ENCODE measurements at places on chromosomes 5 and 9.

DNA sequence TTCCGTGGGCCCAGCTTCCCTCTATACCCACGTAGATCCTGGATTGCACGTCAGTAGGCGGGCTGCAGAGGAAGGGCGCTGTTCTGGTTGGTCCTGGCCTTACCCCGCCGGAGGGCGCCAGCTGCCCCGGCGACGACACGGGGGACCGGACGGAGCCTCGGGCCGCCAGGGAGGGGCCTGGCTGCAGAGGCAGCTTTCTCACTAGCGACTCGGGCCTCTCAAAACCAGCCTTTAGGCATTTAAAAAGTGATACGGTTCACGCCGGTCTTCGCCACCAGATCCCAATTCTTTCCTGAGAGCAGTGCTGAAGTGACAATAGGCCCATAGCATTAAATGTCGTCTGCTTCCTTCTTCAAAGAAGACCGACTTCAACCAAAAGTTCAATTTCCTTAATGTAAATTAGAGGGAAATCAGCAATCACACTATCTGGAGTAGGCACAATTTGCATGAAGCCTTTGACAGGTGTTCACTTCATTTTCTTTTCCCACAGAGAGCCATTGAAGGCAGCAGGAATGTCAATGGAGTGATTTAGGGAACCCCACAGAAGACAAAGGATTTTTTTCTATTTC is 17.6 kb upstream of the UBE2D2 start:
- H3K27me3 ChIP-seq = no peaks in the 10 kb centered on the region
- no peaks in the 10 kb centered on the region for H3K36me3 ChIP-seq
- peak; percentile 87 for DNase-seq
- H3K27ac ChIP-seq = peak overlapping the region; percentile 56

DNA sequence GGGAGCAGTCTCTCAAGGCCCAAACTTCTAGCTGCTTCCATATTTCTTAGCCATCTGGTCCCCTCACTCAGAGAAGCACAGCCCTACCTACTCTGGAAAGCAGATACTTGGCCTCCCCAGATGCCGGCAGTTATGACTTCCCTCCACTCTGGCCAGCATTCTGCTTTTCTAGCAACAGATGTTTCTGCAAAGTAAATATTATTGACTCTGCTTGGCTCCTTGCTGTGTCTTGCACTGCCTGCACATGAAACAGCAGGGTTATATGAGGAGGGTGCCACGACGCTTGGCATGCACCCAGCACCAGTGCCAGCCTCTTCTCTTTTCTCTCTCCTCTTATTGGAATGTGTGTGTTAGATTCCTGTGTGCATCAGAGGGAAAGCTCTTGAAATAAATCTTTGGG is 99.7 kb downstream of the ARHGAP26 start:
- H3K36me3 ChIP-seq = no peaks in the 10 kb centered on the region
- no peak overlapping the region for H3K4me3 ChIP-seq
- peaks cover 37% of the 10 kb centered on the region for H3K4me1 ChIP-seq
- no peak for DNase-seq

- no peaks in the 10 kb centered on the region for H3K4me1 ChIP-seq
- H3K27me3 ChIP-seq = no peaks in the 10 kb centered on the region
- H3K4me3 ChIP-seq = no peak overlapping the region
- no peak overlapping the region for H3K27ac ChIP-seq
- DNase-seq = no peak
Observed at GRCh38 chr5:82004511-82004910, 32.7 kb downstream of the ATG10 start.

DNA sequence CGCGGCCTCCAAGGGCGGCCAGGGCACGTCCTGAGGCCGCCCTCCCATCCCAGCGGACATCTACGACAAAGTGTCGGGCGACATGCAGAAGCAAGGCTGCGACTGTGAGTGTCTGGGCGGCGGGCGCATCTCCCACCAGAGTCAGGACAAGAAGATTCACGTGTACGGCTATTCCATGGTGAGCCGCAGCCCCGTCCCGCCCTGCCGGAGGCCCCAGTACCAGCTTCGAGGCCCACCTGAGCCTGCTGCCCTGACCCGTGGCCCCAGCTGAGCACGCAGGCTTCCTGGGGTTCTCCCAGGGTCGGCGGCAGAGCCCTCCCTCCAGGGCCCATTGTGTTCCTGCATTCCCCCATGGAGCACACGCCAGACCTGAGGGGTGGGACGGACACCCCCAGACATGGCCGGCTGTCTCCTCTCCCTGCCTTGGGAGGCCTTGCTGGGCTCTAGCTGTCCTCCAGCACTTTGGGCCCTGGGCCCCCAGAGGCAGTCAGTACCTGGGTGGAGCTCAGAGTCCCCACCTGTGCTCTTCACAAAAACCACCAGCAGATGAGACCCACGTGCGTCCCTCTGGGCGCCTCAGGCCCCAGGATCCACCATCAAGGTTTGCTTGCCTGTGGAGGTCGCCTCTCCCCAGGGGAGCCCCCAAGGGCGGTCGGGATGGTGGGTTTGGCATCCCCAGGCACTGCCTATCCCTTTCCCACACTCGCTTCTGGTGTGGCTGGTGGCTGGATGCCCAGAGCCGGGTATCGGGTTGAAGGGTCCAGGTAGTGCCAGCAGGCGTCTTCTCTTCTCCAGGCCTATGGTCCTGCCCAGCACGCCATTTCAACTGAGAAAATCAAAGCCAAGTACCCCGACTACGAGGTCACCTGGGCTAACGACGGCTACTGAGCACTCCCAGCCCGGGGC is 1.0 kb downstream of the PHPT1 start:
- H3K4me3 ChIP-seq = peak overlapping the region; percentile 67
- H3K4me1 ChIP-seq = peaks cover 38% of the 10 kb centered on the region
- peaks cover 14% of the 10 kb centered on the region for H3K36me3 ChIP-seq
- peak overlapping the region; percentile 85 for H3K27ac ChIP-seq
- H3K27me3 ChIP-seq = peaks cover 20% of the 10 kb centered on the region

- H3K4me1 ChIP-seq = no peaks in the 10 kb centered on the region
- H3K27me3 ChIP-seq = no peaks in the 10 kb centered on the region
- H3K27ac ChIP-seq = no peak overlapping the region
- DNase-seq = no peak
- H3K4me3 ChIP-seq = no peak overlapping the region
Observed at GRCh38 chr5:145752947-145753346, 82.2 kb downstream of the PRELID2 start.

GRCh38 chr5:77847129-77847460 is 71.0 kb upstream of the TBCA start:
- no peaks in the 10 kb centered on the region for H3K36me3 ChIP-seq
- no peaks in the 10 kb centered on the region for H3K27me3 ChIP-seq
- H3K4me3 ChIP-seq = no peak overlapping the region
- no peak overlapping the region for H3K27ac ChIP-seq
- H3K4me1 ChIP-seq = peaks cover 6% of the 10 kb centered on the region
- DNase-seq = no peak

GRCh38 chr9:134321531-134321930 is 4.7 kb upstream of the RXRA start:
- H3K36me3 ChIP-seq = no peaks in the 10 kb centered on the region
- H3K4me1 ChIP-seq = no peaks in the 10 kb centered on the region
- H3K4me3 ChIP-seq = no peak overlapping the region
- H3K27me3 ChIP-seq = no peaks in the 10 kb centered on the region
- no peak for DNase-seq

DNA sequence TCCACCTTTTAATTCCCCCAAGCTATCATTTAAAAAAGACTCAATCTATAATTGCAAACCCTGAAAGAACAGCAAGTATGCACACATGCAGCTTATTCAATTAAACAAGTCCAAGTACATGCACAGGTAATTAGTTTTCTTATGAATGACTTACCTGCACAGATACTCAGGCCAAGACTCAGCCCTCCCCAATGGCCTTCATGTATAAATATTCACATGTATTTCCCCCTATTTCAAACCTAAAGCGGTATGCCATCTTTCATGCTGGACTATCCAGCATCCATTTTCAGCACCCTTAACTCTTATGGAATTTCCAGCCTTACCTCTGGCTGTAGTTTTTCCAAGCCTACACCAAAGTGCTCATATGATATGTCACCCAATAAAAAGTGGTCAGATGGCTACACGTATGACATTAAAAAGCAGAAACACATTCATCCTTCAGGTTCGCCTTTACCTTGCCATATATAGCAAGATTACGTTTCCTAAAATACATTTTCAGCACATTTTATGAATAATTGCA is 205.5 kb downstream of the MEF2C start:
- no peak overlapping the region for H3K27ac ChIP-seq
- no peaks in the 10 kb centered on the region for H3K36me3 ChIP-seq
- peaks cover 99% of the 10 kb centered on the region for H3K27me3 ChIP-seq
- H3K4me3 ChIP-seq = no peak overlapping the region
- no peaks in the 10 kb centered on the region for H3K4me1 ChIP-seq
- no peak for DNase-seq

DNA sequence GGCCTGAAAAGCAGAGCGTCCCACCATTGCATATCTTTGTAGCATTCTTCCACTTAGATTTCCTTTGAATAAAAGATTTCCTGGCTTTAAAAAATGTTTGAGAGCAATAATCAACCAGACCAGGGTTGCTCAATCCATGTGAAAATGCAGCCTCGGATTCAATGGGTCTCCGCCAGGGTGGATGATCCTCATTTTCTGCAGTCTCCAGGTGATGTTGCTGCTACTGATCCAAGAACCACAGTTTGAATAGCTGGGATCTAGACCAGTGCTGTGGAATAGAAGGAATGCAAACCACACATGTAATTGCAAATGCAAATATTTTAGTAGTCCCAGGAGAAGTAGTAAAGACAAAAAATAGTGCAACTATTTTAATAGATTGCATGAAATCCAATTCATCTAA is 317.6 kb downstream of the IRX1 start:
- no peak for DNase-seq
- no peaks in the 10 kb centered on the region for H3K27me3 ChIP-seq
- no peaks in the 10 kb centered on the region for H3K4me1 ChIP-seq
- H3K36me3 ChIP-seq = no peaks in the 10 kb centered on the region
- H3K4me3 ChIP-seq = no peak overlapping the region

DNA sequence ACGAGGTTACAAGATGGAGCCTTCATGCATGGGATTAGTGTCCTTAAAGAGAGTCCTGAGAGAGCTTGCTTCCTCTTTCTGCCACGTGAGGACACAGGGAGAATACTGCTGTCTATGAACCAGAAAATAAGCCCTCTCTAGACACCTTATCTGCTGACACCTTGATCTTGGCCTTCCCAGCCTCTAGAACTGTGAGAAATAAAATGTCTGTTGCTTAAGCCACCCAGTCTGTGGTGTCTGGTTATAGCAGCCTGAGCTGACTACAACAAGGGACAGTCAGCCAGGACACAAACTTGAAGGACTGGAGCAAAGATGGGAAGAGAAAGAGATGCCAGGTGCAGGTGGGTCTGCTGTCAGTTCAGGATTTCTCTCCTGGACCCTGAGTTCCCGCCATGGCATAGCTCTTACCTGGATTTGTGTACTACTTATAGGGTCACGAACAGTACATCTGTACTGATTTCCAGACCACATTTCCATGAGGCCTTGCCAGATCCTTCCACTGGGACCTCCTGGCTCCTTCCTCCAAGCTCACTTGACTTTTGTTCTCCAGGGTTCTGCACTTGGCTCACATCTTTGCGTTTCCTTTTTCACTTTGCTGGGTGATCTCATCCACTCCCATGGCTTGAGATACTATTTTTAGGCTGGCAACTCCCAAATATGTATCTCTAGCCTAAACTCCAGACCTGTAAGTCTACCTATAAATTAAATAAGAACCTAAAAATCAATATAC is 44.9 kb upstream of the LIFR start:
- H3K4me1 ChIP-seq = peaks cover 52% of the 10 kb centered on the region
- peak; percentile 62 for DNase-seq
- H3K4me3 ChIP-seq = no peak overlapping the region
- peak overlapping the region; percentile 81 for H3K27ac ChIP-seq

GRCh38 chr5:53091289-53091688 is 18.3 kb downstream of the MOCS2 start:
- H3K4me1 ChIP-seq = no peaks in the 10 kb centered on the region
- H3K27me3 ChIP-seq = no peaks in the 10 kb centered on the region
- no peak for DNase-seq
- H3K36me3 ChIP-seq = no peaks in the 10 kb centered on the region
- no peak overlapping the region for H3K27ac ChIP-seq
- H3K4me3 ChIP-seq = no peak overlapping the region

GRCh38 chr5:181127907-181128626 is 2.9 kb downstream of the OR2V1 start:
- H3K27ac ChIP-seq = no peak overlapping the region
- no peaks in the 10 kb centered on the region for H3K36me3 ChIP-seq
- peaks cover under 1% of the 10 kb centered on the region for H3K27me3 ChIP-seq
- no peak for DNase-seq
- no peak overlapping the region for H3K4me3 ChIP-seq
- H3K4me1 ChIP-seq = peaks cover 4% of the 10 kb centered on the region

DNA sequence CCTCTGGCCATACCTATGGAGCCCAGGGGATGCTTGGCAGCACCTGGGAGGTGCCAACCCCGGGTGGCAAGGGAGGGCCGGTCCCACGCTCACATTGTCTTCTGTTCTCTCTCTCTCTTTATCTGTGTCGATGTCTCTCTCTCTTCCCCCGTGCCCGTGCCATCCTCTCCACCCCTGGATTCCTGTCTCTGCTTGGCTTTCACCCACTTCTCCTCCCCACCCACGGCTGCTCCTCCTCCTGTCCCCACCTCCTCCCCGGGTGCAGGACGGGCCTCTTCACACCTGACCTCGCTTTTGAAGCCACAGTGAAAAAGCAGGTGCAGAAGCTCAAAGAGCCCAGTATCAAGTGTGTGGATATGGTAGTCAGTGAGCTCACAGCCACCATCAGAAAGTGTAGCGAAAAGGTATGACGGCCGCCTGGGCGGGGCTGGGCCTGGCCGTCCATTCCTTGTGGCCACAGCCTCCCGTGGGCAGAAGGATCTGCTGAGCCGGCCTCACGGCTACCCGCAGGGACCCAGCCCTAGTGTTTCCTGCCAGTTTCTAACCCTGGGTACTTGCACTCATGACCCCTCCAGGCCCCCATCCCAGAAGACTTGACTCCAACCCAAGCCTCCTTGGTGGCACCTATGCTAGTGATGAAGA is 22.7 kb downstream of the DNM1 start:
- H3K4me1 ChIP-seq = no peaks in the 10 kb centered on the region
- H3K27me3 ChIP-seq = no peaks in the 10 kb centered on the region
- H3K4me3 ChIP-seq = no peak overlapping the region
- H3K27ac ChIP-seq = no peak overlapping the region
- no peaks in the 10 kb centered on the region for H3K36me3 ChIP-seq
- no peak for DNase-seq

GRCh38 chr5:75368391-75368790 is 31.4 kb downstream of the HMGCR start:
- H3K36me3 ChIP-seq = peaks cover 20% of the 10 kb centered on the region
- no peaks in the 10 kb centered on the region for H3K4me1 ChIP-seq
- H3K27ac ChIP-seq = no peak overlapping the region
- H3K4me3 ChIP-seq = no peak overlapping the region

- H3K36me3 ChIP-seq = no peaks in the 10 kb centered on the region
- H3K27ac ChIP-seq = no peak overlapping the region
- no peak overlapping the region for H3K4me3 ChIP-seq
- DNase-seq = no peak
- no peaks in the 10 kb centered on the region for H3K27me3 ChIP-seq
Observed at GRCh38 chr5:153813901-153814300, 224.8 kb downstream of the FAM114A2 start.

- H3K27ac ChIP-seq = no peak overlapping the region
- no peaks in the 10 kb centered on the region for H3K27me3 ChIP-seq
- H3K4me3 ChIP-seq = no peak overlapping the region
- no peaks in the 10 kb centered on the region for H3K4me1 ChIP-seq
Observed at GRCh38 chr5:146840016-146840415, 38.5 kb downstream of the PPP2R2B start.

Data from heart left ventricle (tissue), 16 donors.